Stimulated activated CD8-positive, alpha-beta memory T cell treated with anti-CD3 and anti-CD28 coated beads, Interleukin-2, amount 100 ng/mL, for 1 hour (primary cell): ENCODE measurements at places on chromosomes 7 and 10.

DNA sequence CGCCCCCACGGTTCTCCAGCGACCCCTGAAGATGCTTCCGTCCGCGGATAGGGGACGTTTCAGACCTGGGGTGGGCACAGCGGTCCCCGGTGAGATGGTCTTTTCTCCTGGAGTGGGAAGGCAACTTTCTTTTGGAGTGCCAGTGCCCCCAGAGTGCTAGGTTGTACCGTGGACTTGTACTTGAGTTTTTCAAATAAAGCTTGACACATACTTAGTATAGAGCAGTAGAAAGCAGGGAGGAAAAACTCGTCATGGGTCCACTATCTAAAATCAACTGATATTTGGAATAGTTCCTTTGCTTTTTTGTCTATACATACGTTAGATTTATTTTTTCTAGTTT is 28.4 kb downstream of the RBM20 start:
- DNase-seq, result no peak

DNA sequence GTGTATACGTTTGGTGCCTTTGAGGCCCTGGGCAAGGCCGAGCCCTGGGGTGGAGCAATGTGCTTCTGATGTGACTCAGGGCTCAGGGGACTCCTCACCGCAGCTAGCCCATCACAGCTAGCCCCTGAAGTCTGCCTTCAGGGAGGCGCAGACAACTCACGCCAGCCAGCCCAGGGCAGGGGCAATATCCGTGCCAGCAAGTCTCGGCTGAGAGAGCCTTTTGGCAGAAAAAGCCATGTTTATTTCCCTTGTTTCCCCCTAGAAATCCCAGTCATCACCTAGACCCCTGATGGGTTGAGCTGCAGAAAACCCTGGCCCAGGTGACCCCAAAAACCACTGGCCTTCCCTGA is 90.4 kb downstream of the CHST15 start:
- no peak for DNase-seq

DNA sequence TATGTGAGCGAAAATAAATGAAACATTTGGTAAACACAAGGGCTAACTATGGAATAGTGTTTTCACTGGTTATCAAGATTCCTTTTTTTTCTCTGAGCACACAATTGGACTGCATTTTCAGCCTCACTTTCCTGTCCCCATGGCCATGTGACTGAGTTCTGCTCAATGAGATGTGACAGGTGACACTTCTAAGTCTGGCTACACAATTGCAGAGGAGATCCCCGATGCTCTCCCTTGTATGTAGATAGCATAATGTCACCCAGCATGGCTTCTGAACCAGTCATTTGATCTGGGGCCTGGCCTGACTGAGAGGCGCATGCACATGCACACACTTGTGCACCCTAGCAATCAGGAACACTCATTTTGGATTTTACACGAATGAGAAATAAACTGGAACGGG is 581.8 kb downstream of the GRID1 start:
- DNase-seq, result no peak

DNA sequence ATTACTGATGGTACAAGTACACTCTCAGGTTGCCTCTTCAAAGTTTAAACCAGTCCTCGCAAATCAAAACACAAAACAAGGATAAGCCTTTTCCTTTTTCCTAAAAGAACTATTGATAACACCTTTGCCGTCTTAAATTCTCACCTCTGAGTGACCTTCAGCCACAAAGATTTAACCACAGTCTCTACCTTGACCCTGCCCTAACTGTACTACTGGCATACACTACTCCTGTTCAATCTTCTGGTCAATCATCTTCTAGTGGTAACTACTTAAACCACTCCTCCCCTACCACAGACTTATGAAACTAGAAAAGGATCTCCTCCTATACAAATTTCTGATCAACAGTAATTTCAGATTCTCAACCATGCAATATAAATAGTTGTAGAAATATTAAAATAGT is 15.1 kb downstream of the UPF2 start:
- DNase-seq, result no peak

GRCh38 chr7:4225361-4225771 is 456.7 kb upstream of the FOXK1 start:
- DNase-seq, result no peak

DNA sequence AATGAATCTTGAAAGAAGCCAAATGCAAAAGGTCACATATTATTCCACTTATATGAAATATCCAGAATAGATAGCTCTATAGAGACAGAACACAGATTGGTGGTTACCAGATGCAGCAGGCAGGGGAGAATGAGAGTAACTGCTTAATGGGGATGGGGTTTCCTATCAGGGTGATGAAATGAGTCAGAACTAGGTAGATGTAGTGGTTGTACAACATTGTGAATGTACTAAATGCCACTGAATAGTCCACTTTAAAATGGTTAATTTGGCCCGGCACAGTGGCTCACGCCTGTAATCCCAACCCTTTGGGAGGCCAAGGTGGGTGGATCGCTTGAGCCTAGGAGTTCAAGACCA is 9.4 kb upstream of the SLC25A28 start:
- no peak for DNase-seq

DNA sequence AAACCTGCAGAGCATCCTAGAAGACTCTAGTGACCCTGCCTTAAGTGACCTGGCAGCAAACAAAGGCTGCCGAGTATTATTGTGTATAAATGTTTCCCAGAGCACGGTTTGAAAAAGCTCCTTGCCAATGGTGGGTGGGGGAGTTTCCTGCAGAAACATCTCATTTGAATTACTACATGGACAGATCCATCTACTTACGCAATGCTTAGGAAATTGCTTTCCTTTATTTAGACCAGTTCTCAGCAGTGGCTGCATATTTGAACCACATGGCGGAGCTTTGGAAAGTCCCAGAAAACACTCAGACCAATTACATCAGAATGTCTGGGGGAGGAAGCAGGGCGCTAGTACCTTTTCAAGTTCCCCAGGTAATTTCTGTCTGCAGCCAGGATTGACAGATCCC is 560.9 kb downstream of the SDK1 start:
- no peak for DNase-seq

DNA sequence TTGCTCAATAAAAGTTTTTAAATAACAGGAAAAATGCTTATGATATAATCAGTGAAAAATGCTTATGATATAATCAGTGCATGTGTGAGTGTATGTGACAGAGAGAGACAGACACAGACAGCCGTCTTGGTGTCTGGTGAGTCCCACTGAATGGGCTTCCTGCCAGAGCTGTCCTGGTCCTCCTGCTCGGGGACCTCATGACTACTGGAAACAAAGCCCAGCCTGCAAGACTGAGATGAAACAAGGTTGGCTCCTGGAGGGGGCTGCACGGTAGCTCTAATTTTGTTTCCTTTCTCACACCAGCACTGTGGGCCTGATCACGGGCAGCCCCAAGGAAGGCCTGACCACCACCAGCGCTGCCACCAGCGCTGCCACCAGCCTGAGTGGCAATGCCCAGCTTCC is 57.3 kb downstream of the NRP1 start:
- DNase-seq, result no peak

GRCh38 chr10:98242823-98243222 is 25.2 kb downstream of the LOXL4 start:
- DNase-seq, result no peak

DNA sequence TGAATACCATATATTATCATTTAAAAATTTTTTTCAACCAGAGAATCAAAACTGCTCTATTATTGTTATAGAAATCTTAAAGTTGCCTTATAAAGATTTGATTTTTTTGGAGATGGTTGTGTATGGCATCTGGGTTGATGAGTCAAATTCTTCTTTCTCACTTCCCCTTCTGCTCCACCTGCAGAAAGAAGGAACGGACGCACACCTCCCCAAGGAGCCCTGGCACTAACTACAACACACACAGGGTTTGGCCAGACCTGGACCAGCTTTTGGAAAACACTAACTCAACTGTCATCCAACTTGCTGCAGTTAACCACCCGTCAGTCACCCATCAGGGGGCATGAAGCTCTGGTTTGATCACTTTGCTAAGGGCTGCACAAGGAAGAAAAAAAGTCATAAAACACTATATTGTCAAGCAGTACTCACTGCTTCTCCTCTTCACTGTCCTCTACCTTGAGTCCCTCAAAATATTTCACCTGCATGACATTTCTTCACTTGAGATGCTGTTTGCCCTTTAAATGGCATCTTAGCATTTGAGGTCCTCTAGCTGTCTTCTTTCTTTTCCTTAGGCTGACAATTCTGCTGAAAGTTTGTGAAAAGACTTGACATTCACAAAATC is 266.7 kb upstream of the PHF14 start:
- no peak for DNase-seq

- no peak for DNase-seq
These were observed 106.6 kb upstream of the TNS3 start for GRCh38 chr7:47688311-47689100.

DNA sequence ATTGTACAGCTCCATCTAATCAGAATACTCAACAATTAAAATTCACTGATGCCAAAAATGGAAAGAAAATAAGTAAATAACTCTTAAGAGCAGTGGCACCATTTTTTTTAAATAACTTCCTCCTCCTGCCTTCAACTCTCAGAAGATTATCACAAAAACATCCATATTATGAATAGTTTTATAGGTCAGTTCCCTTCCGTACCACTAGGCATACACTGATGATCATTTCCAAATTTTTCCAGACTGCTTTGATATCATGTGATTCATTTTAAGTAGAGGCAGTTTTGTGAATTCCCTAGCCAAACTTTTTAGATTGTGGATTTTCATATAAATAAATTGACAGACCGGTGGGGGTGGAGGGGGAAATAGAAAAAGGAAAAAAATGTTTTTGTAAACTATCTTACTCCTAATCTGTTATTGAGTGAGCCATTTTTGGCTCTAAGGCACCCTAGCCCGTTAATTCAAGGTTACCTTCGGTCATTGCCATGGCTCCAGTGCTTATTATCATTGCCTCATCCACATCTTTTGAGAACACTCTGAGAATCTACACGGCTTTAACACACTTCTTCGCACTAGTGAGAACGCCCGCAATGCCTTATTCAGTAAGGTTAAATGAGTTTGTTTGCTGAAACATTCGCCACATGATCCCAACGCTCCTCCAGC is 1.0 kb downstream of the FAM107B start:
- no peak for DNase-seq

DNA sequence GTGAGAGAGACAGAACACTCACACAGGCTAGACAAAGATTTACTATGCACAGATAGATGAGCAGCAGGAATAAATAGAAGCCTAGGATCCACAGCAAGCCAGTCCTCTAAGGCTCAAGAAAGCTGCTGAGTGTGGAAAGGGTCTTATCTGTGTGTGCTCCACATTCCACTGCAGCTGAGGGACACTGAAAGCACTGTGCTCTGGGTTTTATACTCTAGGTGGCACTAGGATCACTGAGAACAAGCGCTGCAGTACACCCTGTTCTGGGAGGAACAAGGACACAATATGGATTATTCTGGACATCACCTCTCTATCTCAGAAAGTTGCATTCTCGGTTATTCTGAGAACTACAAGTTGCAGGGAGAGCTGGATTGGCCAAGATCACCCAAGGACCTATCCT is 4.9 kb upstream of the KLHL7 start:
- DNase-seq, result no peak

DNA sequence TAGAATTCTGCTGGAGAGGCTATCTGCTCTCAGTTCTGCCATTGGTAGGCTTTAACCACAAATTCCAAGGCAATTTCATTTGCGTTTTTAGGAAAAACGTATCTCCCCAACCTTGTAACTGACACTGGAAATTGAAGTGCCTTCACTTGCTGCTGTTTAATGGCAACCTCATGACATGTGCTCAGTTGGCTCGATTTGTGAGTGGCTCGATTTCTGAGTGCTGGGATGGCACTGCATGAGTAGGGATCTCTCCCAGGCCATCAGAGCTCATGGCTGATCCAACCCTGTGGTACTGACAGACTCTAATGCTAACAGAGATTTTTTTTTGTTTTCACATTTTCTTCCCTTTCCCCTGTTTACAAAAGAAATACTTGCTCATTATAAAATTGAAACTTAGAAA is 56.0 kb downstream of the SUFU start:
- DNase-seq, result no peak

GRCh38 chr7:24477398-24478136 is 95.7 kb upstream of the PALS2 start:
- DNase-seq, result no peak

GRCh38 chr7:45064047-45064725 is 24.6 kb downstream of the NACAD start:
- DNase-seq, result no peak

- DNase-seq, result no peak
These were observed 193.4 kb upstream of the ZMIZ1 start for GRCh38 chr10:78875331-78875877.

GRCh38 chr7:144907577-144907976 is 71.7 kb upstream of the TPK1 start:
- DNase-seq, result no peak

DNA sequence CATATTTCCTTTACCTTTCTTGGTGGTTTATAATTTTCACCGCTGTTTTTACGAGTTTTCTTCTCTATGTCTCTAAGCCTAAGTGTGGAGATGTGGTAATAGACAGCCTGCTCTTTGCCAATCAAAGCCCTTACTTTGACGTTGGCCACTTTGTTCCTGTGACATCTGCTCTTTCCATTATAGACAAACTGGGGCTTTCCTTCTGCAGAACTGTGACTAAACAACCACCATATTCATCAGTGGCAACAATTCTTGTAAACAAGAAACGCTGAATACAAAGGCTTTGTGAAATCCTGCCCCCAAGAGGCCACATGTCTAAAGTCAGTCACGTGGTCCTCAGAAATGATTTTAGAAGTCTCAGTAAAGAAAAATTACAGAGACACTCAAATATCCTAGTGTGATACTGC is 59.6 kb upstream of the CAPZA2 start:
- DNase-seq, result no peak

- no peak for DNase-seq
These were observed 370.3 kb upstream of the NFE2L3 start for GRCh38 chr7:25781704-25782103.

GRCh38 chr10:120456143-120456625 is 843 bp upstream of the PLPP4 start:
- DNase-seq, result no peak

DNA sequence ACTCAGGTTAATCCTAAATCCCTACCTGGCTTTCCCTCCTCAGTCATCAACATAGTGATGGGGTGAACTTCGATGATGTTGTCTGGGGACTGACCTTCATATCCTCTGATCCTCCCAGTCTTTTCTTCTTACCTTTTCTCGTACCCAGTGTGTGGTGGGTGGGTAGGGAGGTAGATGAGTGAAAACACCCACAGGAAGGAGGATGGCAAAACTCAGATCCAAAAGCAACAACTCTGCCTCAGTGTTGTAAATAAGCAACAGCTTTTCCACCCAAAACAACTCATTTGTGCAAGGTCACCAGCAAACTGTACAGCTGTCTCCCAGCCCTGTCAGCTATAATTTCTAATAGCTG is 38.6 kb downstream of the VOPP1 start:
- no peak for DNase-seq
